ENCODE measurements at places on chromosomes 12 and 14.

DNA sequence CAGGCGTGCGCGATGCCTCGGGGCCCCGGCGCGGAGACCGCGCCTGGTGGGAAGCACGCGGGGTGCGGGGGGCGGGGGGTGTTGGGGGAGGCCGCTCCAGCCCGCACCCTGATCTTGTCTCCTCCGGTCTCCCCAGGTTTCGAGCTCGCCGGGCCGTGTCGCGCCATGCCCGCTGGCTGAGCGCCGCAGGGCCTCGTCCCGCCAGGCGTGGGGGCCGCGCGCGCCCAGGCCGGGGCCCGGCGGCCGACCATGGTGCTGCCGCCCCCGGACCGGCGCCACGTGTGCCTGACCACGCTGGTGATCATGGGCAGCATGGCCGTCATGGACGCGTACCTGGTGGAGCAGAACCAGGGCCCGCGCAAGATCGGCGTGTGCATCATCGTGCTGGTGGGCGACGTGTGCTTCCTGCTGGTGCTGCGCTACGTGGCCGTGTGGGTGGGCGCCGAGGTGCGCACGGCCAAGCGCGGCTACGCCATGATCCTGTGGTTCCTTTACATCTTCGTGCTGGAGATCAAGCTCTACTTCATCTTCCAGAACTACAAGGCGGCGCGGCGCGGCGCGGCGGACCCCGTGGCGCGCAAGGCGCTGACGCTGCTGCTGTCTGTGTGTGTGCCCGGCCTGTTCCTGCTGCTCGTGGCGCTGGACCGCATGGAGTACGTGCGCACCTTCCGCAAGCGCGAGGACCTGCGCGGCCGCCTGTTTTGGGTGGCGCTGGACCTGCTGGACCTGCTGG is 2.4 kb downstream of the TMEM121 start:
- DNase-seq, result peak; percentile 59

GRCh38 chr12:116863275-116863767 is 17.9 kb downstream of the HRK start:
- no peak for DNase-seq

DNA sequence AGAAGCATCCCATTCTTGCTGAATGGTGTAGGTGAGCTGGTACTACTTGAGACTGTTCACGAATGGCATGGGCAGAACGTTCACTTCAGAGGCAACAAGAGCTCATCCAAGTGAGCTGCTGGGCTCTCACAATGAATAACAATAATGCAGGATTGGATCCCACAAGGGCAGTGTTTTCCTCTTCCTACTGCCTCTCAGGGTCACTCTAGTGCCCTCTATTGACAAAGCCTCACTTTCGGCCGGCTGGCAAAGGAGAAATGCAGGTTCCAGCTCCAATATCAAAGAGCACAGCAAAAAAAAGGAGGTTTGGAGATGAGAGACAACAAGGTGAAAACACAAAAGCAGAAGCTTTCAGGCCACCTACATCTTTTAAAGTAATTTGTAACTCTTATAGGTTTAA is 74.6 kb upstream of the MYF6 start:
- no peak for DNase-seq

GRCh38 chr12:56994231-56994746 is 12.1 kb downstream of the ZBTB39 start:
- no peak for DNase-seq

- DNase-seq, result no peak
Measured at GRCh38 chr14:34056046-34056445, 105.2 kb upstream of the EGLN3 start.

GRCh38 chr12:132054983-132055382 is 89.1 kb downstream of the DDX51 start:
- DNase-seq, result no peak

DNA sequence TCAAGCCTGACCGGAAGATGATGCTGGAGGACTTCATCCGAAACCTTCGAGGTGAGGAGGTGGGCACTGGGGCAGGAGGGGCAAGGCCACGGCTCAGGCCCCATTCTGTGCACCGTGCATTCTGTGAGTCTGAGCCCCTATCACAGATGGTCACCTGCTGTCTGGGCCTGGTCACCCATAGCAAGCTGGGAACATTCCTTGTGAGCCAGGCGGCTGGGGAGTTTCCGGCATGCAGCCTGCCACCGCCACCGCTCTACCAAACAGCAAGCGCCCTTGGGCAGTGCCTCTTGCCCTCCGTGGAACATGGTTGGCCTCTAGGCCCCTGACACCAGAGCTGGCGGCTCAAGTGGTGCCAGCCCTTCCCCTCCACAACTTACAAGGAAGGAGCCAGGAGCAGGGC is 56.3 kb downstream of the SLC6A12 start:
- DNase-seq, result no peak

DNA sequence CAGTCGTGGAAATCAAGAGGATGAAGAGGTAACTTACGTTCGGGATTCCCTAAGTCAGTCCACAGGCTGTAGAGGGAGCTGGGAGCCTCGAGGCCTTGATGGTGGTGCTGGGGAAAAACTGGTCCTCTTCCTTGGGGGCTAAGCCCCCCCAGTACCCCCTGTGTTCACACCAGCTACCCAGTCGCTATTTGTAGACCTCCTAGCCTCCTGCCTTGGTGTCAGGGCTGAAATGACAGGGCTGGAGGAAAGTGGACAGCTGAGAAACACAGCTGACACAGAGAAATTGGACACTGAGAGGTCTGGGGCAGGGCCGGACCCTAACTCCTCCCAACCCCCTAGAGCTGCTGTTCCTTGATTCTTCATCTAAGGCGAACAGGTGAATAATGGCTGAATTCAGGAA is at the start of gene STAC3:
STAC3 (minus strand) TSS at position 232 of the 400 bp plus-strand sequence. CDS start 1,551 bp downstream, outside the sequence.
- DNase-seq, result no peak

- DNase-seq, result no peak
Measured at GRCh38 chr14:100088226-100088625, 23.0 kb downstream of the EVL start.

- no peak for DNase-seq
Measured at GRCh38 chr12:84113666-84114065, 798.9 kb downstream of the SLC6A15 start.

- DNase-seq, result no peak
Measured at GRCh38 chr14:34781242-34781641, 66.8 kb upstream of the CFL2 start.

DNA sequence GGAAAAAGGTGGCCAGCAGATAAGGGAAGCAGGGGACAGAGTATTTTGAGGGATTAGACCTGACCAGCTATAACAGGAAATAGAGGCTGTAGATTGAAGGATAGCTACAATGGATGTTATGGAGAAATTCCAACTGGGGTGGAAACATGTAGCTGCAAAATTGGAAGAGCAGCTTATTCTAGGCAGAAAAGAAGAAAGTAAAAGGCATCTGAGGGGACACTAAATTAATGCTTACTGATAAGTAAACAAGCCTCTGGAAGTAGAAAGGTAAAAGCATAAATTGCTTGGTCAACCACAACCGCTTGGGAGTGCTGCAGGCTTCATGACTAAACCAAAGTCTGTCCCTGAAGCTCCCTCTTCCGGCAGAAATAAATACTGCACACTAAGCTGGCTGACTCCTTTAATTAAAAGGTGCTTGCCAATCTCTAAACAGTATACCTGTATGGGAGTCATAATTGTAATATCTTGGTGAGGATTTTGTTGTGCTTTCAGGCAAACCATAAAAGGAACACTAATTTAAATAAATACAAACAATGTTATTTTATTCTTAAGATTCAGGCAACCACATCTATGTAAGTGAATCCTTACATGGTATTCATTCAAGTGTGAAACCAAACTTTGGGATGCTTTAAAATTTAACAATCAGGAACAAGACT is 7.7 kb downstream of the UBC start:
- DNase-seq, result peak; percentile 75

DNA sequence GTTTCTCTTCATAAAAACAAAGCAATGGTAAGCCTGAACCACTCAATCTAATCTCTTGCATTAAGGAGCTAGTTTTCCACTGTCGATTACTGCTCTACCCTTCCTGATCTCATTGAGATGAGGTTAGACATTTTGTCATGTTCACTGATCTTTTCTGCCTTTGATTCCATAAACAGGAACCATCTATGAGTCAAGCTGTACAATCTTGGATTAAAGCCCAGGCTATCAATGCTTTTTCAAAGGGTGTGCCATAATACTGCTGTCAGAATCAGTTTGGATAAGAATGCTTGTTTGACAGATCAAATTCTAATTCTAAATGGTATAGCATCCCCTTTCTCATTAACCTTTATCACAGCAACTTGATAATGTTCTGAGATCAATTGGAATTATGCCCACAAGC is 16.1 kb downstream of the GRIP1 start:
- no peak for DNase-seq

DNA sequence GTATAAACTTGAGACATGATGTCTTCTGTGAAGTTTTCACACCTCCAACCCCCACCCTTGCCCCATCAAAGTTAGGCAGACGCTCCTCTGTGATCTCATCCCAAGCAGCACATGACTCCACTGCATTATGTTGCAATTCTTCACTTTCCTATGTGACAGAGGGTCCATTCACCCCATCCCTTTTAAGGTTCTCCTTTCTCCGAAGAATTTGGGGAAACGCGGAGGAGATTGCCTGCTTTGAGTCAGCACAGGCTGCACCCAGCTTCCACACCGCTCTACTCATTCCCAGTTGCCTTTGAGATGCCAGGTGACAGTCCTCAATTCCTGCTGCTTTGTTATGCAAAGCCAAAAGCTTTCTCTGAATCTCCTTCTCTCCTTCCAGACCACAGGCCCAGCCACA is 61.8 kb downstream of the PHLDA1 start:
- no peak for DNase-seq

GRCh38 chr14:22232486-22232885 is 356.5 kb downstream of the DAD1 start:
- no peak for DNase-seq

- DNase-seq, result no peak
Measured at GRCh38 chr12:109967383-109968031, 28.7 kb downstream of the GIT2 start.

- DNase-seq, result no peak
Measured at GRCh38 chr12:128823216-128823915, 392 bp downstream of the SLC15A4 start.

DNA sequence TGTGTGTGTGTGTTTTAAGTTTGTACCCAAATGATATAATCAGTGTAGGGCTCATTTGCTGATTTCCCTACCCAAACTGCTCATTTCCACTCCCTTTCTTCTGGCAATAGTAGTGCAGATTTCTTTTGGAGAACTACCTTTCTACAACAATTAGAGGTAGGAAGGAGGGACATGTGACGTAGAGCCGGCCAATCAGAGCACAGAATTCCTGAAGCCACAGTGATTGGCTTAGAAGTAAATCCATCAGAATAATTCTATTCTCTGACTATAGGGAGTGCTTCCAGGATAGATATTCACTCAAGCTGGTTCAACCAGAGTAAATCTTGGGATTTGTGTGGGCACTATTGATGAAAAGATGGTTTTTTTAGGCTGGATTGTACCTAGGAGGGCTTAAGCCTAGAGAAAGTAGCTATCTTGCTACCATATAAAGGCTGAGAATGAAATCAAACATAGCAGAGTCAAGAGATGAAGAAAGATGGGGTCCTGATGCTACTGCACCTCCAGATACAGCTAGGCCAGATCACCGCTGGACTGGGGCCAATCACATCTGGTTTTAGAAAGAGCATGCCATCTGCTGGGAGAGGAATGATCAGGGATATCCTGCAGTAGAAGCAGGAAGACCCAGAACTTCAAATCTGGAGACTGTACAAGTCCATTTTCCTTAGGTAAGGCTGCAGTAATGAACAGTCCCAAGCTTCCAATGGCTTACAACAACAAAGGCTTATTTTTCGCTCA is 54.1 kb upstream of the NUAK1 start:
- DNase-seq, result no peak

DNA sequence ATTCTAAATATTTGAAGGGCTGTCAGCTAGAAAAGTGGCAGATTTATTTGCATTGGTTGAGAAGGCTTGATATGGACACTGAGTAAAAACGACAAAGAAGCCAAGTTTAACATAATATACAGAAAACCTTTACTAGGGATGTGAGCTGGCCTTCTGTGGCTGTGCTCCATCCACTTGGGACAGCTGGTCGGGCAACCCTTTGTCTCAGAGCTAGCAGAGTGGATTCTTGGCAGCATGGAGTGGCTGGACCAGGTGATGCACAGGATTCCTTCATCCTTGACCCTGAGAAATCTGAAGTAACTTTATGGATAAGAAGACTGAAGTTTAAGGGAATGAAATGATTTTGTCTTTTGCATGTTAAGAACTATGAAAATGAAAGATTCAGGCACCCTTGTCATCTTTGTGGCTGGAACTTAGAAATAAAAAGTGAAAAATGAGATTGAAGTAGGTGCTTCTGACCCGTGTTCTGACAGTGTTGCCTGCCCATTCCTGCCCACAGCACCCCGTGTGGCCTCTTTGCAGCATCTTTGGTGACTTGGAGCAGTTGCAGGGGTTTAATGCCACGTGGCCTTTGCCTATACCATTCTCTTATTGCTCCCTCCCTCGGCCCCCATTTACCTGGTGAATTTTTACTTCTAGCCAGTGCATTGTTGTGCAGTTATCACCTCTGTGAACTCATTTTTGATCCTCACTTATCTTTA is 32.6 kb downstream of the PELI2 start:
- DNase-seq, result no peak

- DNase-seq, result no peak
Measured at GRCh38 chr14:78292003-78292402, 121.8 kb downstream of the NRXN3 start.

DNA sequence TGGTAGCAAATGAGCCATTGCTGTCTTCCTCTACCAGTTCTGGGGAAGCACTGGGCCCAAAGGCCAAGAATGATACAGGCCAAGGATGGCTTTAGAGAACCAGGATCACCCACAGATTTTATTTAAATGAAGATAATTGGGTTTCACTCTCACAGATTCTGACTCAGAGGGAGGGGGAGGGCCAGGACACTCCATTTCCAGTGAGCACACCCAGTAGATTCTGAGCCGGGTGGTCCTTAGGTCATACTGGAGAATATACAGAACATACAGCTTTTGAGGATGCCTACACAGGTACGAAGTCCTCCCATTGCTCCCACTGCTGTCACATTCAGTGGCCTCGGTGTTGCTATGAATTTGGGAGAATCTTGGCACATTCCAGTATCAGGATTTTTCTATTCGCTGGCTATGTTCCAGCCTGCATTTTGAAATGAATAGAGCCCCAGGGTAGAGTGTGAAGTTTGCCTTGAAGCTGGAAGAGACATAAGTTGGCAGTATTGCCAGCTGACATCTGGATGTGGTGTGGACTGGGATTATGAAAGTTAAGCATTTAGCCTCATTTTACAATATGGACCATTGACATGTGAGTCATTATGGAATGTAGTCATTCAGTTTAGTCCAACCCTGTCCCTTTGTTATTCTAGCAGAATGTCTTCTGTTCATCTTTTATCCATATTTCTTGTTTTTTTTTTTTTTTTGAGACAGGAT is 45.8 kb upstream of the POC1B start:
- no peak for DNase-seq

- DNase-seq, result no peak
Measured at GRCh38 chr12:53498235-53498630, 1.0 kb downstream of the MAP3K12 start.
